ENCODE measurements at places on chromosomes 7 and 10.

DNA sequence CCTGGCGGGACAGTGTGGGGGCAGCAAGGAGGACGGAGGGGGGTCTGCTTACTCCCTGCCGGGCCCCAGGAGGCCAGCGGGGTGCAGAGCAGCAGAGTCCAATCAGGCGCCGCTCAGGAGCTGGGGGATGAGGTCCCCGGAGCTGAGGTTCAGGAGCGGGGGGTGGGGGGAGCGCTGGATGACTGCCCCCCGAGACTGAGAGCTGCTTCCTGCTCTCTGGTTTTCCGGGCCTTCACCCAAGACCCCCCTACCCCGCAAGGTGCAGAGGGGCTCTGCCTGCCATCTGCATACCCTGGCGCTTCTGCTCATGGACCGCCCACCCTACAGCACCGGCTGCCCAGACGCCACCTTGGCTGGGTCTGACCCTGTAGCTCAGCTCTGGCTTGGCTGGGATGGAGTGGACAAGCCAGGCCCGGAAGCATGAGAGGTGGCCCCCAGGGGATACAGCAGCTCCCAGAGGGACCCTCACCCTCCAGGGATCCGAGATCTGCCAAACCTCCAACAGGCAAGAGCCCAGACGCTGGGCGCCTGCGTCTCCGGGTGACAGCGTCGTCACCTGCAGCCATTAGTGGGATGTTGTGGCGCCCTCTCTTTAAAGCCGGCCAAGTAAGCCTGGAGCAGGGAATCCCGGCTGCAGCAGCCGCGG is 930 bp downstream of the KNDC1 start:
- DNase-seq, result no peak

GRCh38 chr10:44911951-44912350 is 814 bp downstream of the TMEM72 start:
- no peak for DNase-seq

DNA sequence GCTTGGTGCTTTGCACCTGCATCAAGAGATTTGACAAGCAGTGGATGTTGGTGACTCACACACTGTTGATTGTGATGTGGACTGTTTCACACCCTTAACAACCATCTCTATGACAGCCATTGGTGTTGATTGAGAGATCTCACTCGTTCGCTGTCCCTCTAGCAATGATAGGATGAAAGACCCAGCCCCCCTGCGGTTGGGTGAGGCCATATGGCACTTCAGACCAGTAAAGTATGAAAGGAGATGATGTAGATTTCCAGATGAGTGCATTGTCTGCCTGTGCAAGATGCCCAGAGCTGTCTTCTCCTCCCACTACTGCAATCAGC is 138.7 kb upstream of the PRR15 start:
- no peak for DNase-seq

GRCh38 chr7:50792342-50793119 is 9.8 kb upstream of the GRB10 start:
- DNase-seq, result no peak

- no peak for DNase-seq
Observed at GRCh38 chr7:76037310-76037709, 10.5 kb downstream of the STYXL1 start.

- no peak for DNase-seq
Observed at GRCh38 chr7:36781011-36781738, 56.9 kb upstream of the AOAH start.

DNA sequence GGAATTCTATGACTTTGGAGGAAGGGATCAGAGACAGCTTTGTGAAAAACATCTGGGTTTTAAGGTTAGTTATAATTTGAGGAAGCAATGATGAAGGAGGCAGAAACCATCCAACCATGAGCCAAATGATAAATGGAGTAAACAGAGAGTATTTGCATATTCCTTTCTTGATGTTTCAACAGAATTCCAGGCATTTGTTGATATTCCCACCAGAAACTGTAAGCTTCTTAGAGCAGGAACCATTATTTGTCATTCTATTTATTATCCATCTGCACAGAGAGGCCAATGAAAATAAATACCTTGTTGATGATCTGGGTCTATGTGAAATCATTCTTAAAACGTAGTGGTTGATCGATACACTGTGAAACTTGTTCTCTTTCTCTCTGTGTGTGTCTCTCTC is 715.3 kb downstream of the INHBA start:
- no peak for DNase-seq

GRCh38 chr10:119455609-119456434 is 86.7 kb downstream of the RGS10 start:
- peak; percentile 41 for DNase-seq

DNA sequence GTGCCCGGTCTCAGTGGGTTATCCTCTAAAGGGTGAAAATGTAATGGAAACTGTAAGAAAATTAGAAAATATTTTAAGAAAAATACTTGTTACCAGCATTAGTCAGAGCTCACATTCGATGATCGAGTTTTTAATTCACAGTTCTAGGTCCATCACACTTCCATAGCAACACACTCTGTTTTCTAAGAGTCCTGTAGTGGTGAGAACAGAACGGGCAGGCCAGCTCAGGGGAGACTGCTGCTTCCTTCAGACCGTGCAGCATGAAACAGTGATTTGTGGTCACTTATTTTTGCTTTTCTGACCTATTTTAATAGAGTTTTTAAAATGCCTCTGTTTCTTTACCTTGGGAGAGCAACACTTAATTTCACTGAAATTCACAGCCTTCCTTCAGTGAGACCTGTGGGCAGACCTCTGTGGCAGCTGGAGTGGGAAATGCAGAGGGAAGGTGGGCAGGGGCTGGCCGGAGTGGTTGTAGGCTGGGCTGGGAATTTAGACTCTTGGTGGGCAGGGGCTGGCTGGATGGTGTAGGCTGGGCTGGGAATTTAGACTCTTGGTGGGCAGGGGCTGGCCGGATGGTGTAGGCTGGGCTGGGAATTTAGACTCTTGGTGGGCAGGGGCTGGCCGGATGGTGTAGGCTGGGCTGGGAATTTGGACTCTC is 1.5 kb downstream of the SUN1 start:
- DNase-seq, result no peak

- DNase-seq, result no peak
Observed at GRCh38 chr10:122404576-122404975, 30.1 kb downstream of the PLEKHA1 start.

GRCh38 chr10:112959207-112959838 is 9.3 kb downstream of the TCF7L2 start:
- DNase-seq, result no peak

DNA sequence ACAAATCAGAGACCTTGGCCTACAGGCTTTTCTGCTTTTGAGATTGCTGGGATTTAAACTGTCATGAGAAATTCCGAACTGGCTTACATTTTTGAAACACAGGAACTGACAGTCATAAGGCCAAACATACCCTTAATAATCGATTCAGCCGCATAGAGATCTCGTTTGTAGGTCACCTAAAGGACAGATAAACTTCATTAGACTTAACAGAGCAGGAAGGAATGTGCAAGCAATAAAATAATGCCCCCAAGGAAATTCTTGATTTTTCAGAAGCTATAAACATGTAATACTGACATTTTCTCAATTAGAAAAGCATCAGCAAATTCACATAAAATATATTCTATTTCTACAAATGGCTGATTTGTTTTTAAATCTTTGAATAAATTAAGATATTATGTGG is 120.0 kb downstream of the CRPPA start:
- DNase-seq, result no peak

DNA sequence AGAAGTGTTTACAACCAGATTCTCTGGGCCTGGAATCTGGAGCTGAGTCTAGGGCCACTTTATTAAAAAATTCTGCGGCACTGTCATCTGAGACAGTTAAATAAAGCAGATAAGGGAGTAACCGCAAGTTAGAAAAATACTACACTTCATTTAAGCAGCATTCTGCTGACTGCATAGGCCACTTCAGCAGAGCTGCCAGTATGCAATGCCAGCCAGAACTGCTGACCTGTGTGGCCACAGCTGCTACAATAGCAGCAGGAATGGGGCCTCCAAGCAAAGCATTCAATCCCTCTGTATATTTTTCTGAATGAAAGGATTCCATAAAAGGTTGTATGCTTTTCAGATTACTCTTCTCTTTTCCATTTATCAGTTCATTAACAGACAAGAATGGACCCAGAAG is 136.0 kb downstream of the COL28A1 start:
- no peak for DNase-seq

DNA sequence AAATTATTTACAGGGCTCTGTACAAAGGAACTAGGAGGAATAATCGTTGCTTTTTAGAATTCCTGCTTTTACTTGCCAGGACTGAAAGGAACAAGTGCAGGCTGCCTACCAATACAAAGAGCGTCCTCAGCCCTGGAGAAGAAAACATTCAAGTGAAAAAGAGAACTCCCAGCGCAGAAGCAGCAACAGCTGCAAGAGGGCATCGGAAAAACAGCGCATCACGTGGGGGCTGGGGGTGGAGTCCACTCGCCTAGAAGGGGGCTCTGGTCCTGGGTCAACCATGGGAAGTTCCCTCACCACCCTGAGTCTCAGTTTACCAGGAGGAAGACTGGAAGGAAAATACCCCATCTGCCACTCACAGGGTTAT is 385 bp upstream of the C10orf90 start:
- no peak for DNase-seq

DNA sequence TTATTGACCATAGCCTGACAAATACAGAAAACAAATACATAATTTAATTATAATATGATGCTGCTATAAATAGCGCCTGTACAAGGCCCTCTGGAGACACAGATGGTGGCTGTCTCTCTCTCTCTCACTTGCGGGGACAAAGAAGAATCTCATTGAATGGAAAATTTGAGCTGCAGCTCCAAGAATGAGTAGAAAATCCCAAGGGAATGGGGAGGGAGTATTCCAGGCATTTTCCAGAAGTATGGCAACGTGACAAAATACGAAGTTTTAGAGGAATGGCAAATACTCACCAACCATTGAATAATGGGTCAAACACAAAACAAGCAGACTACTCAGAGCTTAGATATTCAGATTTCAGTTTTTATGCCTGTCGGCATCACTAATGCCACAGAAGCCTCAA is 179.9 kb downstream of the NRP1 start:
- no peak for DNase-seq

DNA sequence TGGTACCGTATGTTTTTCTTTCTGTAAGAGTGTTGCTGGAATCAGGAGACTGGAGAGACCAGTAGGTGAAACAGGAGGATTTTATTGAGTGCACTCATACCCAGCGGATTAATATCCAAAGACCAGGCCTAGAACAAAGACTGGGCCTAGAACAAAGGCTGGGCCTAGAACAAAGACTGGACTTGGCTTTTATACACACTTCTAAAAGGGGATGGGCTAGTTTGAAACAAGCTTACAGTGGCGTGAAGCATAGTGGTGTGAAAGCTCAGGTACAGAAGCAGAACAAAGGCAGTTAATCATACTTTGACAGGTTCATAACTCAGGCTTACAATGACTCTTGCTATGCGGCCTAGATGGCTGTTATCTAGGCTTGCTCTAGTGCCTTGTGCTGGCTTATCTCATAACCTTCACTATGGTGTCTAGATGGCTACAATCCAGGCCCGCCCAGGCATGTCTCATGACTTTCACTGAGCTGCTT is 67.7 kb downstream of the TRIM24 start:
- no peak for DNase-seq

DNA sequence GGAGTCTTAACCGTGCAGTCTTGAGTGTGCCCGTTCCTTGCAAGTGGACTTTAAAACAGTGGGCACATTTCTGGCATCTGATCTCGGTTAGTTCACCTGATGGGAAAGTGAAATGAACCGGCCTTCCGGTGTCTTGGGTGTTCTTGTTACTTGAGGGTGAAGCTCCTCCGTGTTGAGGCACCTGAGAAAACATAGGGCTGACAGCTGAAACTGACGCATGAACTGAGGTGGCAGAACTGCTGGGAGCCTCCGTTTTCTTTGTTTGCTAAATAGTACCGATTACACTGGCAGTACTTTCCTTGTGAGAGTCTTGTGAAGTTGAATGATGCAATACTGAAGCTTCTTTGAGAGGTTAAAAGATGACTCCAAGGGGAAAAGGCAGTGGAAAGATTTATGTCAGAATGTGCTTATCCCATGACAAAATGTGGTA is 62.8 kb upstream of the SAMD8 start:
- DNase-seq, result no peak

- no peak for DNase-seq
Observed at GRCh38 chr7:22677680-22678079, 49.3 kb upstream of the IL6 start.

- DNase-seq, result no peak
Observed at GRCh38 chr7:81298951-81299666, 380.3 kb upstream of the SEMA3C start.

GRCh38 chr10:11148142-11149028 is 130.7 kb downstream of the CELF2 start:
- no peak for DNase-seq

GRCh38 chr7:24926623-24927524 is 53.1 kb downstream of the OSBPL3 start:
- DNase-seq, result no peak

- DNase-seq, result no peak
Observed at GRCh38 chr10:43110338-43111071, 27.7 kb upstream of the CSGALNACT2 start.

- no peak for DNase-seq
Observed at GRCh38 chr10:102152545-102152890, 329 bp downstream of the NOLC1 start.

DNA sequence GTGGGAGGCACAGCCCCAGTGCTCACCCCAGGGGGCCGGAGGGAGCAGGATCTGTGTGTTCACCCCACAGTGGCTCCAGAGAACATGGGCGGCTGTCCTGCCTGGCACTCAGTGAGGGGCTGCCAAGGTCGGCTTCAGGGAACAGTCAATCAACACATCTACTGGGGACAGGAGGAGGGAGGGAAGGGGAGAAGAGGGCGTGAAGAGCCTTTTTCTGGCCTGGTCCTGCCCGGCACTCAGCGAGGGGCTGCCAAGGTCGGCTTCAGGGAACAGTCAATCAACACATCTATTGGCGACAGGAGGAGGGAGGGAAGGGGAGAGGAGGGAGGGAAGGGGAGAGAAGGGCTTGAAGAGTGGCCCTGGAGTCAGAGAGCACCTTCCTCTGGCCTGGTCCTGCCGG is 184.9 kb downstream of the ADARB2 start:
- DNase-seq, result no peak

DNA sequence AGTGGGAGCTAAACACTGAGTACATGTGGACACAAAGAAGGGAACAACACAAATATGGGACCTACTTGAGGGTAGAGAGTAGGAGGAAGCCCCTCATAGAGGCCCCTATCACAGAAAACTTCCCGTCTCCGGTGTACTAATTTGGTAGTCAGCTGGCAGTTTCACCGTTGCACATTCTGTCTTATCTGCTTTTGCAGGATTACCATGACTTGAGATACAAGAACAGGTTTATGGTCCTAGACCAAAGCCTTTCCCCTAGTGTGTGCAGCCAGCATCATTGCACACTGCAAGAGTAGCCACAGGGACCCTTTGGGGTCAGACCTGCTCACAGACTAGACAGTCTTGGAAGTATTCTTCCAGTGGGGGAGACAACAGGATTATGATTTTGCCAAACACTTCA is 5.9 kb upstream of the IFIT1B start:
- DNase-seq, result no peak

DNA sequence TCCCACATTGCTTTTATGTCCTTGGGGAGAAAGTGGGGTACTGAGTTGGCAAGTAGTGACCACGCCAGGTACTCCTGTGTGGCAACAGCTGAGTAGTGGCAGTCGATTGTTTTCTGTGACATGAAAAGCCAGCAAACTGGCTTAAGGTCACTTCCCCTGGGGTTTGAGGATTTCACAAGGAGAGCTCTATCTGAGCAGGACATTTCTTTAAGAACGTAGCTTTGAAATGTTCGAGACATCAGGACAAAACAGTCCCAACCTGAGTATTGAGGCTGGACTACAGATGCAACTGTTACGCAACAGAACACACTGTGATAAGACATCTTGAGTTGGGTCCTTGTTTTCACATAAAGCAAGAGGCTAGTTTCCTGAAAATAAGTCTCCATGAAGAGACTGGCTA is 146.7 kb upstream of the KLF14 start:
- no peak for DNase-seq

GRCh38 chr10:6050801-6051445 is 11.2 kb downstream of the IL2RA start:
- peak; percentile 89 for DNase-seq
